ENCODE measurements at places on chromosomes 13 and 19.
A peak's percentile ranks its signal among the peaks of the same experiment; 100 is the strongest.

DNA sequence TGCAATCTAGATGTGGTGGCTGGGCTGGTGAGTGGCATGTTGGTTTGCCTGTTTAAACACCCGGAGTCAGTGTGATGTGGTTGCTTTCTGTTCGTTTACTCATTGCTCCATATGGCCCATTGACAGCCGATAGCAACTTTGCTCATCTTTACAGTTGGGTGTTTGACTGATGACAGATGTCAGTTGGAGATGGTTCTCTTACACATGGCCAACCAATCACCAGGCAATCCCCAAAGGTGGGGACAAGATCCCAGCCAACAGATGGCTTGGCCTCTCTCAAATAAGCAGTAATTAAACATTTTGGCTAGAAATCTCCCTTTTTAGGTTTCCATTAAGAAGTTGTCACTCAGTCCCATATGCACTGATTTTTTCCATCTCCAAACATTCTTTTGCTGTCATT lies 497.1 kb upstream of the ARGLU1 start:
- no peak for DNase-seq

- DNase-seq, result no peak
These were observed 23.7 kb downstream of the CEBPA start for GRCh38 chr19:33278403-33279269.

- DNase-seq, result no peak
These were observed 2868.3 kb upstream of the PCDH20 start for GRCh38 chr13:64283926-64284325.

DNA sequence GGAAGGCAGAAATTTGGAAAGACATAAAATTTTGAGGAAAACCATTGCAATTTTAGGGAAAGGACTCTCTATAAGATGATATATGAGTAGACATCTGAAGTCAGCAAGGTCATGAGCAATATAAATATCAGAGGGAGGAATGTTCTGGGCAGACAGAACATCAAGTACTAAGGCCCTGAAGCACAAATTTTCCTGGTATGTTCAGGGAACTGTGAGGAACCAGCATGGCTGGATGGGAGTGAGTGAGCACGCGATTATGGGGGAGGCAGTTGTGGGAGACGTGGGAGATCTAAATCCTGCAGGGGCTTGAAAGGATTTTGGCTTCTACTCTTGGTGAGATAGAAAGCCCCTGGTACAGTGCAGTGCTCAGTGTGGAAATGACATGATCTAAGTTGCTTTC lies 112.0 kb downstream of the TBC1D4 start:
- no peak for DNase-seq

GRCh38 chr13:113545455-113545930 lies 39.1 kb upstream of the TFDP1 start:
- DNase-seq, result peak; percentile 63

DNA sequence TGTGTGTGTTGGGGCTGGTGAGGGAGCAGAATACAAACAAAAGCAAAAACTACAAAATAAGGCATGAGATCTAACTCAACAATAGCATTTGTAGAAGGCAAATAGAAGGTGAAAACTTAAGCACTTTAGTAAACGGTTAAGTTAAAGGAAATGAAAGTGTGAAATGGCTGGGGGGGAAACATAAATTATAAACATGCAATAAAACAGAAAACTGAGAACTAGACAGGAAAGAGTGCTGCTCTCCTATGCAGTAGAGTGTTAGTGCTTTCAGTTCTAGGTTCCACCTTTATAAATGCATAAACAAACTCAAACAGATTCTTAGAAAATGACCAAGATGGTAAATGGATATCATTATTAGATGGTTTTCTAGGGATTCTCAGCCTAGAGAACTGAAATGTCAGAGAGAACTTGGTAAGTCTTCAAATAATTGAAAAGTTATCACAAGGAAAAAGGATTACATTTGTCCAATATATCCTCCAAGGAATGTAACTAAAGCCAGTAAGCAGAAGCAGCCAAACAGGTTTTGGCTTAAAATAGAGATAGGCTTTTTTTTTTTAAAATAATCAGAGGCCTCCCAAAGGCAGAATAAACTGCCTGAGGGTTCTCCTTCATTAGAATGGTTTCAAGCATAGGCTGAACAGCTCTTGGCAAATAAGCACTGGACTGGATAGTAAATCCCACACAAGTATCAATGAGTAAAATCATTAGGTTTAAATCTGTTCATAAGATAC lies 23.3 kb downstream of the RBM26 start:
- no peak for DNase-seq

Measured in fibroblast of skin of right biceps (primary cell).